RPMI7951 (cell line): ENCODE measurements at places on chromosomes 13 and 19.
A peak's percentile ranks its signal among the peaks of the same experiment; 100 is the strongest.

GRCh38 chr13:109919715-109920375 lies 133.5 kb upstream of the IRS2 start:
- DNase-seq: peak; percentile 6

DNA sequence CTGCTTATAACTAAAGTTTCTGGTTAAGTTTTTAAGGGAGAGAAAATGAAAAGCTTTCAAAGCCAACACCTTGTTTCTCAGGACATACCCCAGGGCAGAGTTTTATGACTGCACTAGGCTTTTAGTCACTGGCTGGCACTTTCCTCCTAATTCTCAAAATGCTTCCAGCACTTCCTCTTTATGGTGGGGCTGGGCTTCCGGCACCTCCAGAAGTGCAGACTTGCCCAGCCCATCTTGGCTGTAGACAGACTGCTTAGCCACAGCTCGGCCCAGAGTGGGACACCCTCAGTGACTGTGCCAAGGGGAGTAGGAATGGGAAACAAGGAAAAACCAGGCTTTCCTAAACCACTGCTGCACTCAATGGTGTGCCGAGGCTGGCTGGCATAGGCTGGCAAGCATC lies 23.2 kb upstream of the GTF3A start:
- no peak for DNase-seq

GRCh38 chr19:35513628-35514281 lies at the start of gene DMKN:
DMKN (minus strand) TSS chr19:35513649; CDS start chr19:35513475, 174 bp downstream.
- DNase-seq: no peak

DNA sequence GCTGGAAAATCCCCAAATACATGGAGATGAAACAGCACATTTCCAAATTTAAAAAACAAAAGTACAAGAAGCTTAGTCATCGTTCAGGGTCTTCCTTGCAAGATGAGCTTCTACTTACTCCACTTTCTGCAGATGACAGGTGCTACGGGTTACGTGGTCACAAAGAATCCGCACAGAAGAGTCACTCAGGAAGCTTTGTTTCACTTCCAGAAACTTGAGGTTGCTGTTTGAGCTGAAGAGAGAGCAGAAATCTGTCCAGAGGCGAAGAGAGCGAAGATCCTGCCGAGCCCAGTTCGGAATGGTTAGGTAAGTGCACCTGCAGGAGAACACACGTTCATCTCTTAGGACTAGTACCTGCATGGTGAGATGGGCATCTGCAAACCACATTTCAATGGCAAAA lies 9.4 kb downstream of the NLRP7 start:
- DNase-seq: no peak

GRCh38 chr19:12035220-12036172 lies at the start of gene ZNF433:
ZNF433 (minus strand) TSS chr19:12035679; CDS start chr19:12035539, 140 bp downstream.
- DNase-seq: peak; percentile 88
